NCI-H1694 (cell line): ENCODE measurements at places on chromosomes 5 and 9.

- no peak for DNase-seq
These were observed 322.9 kb downstream of the SLIT3 start for GRCh38 chr5:168978015-168978414.

DNA sequence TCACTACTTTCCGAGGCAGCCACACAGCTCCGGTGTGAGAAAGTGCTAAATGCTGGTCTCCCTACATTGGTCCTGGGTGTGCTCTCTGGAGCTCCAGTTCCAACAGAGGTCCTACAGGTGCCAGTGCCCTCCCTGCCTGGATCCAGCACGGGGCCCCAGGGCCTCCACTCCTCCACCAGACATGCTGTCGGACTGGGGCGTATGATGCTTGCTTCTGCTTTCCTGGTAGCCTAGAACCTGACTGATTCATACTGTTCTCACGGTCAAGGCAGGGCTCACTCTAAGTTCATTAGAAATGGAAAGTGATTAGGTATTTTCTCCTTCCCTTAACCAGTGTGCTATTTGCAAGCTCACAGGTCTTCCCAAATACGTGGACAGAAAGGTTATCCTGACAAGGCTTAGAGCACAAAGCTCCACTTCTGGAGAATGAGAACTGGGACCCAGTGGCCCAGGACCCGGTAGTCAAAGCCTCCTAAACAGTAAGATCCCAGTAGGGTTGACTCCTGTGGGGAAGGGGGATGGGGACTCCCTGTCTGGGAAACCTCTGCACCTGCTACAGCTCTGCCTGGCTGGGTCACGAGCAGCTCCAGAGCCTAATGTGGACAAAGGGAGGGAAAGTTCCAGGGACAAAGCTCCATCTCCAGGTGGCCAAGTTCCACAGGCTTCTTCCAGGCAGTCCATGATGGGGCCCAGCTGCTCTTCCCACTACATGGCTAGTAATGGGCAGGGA lies 98.1 kb downstream of the PAX5 start:
- no peak for DNase-seq

DNA sequence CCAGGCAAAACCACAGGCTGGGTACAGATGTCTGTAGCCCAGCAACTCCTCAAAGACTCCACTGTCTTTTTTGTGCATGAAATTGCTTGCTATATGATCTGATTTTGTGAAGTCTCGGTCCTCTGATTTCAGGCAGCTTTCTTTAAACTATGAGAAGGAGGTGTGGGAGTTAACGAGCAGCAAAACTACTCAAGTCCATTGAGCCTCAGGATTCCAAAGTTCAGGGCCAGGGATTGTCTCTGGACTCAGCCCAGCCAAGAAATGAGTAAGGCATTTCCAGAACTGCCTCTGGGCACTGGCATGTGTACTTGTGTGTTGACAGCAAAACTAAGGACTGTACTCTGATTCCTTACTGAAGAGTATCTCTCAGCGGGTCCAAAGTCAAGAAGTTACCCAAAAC lies 53.4 kb upstream of the GLIS3 start:
- DNase-seq: no peak

DNA sequence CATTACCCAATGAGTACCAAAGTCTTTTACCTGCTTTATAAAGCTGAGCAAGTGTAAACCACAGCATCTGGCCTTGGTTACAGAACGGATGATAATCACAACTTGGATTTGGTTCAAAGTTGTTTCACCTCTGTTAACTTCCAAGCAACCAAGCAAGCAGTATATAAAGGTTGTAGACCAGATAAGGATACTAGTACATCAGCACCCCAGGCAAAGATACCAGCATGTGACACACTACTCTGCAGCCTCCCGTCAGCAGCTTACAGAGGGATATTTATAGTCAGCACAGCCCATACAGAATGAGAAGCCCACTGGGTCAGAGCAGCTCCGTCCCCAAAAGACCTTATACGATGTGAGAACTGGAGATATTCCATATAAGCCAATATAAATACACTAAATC lies 193.3 kb downstream of the SMARCA2 start:
- no peak for DNase-seq

DNA sequence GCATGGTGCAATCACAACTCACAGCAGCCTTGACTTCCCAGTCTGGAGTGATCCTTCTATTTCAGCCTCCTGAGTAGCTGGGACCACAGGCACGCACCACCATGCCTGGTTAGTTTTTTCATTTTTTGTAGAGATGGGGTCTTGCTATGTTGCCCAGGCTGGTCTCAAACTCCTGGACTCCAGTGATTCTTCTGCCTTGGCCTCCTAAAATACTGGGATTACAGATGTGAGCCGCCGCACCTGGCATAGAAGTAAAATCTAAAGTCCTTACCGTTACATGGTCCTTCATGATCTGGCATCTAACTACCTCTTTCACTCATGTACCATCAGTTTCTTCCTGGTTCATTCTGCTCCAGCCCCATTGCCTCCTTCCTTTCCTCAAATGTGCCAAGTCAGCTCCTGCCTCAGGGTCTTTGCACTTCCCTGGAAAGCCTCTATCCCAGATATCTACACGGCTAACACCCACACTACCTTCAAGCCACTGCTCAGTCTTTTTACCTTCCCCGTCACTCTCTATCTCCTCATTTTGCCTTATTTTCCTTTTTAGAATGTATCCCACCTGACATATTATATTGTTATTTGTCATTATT lies 6.9 kb upstream of the RBM27 start:
- DNase-seq: no peak

DNA sequence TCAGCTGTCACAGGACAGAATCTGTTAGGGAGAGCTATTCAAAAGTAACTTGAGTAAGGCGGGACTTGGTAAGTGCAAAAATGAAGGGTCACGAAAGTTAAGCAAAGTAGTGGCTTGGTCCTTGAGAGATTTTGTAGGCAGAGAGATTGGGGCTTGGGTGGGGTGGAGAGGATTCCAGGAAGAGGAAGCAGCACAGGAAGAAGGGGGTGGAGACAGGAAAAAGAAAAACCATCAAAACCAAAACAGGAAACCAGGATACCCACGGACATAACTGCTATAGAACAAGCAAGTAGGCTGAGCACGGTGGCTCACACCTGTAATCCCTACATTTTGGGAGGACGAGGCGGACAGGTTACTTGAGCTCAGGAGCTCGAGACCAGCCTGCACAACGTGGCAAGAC lies 3.7 kb downstream of the ROPN1L start:
- no peak for DNase-seq

GRCh38 chr9:115263371-115264075 lies 145.6 kb upstream of the TNC start:
- no peak for DNase-seq

GRCh38 chr5:76674330-76675066 lies 41.4 kb upstream of the F2R start:
- no peak for DNase-seq

DNA sequence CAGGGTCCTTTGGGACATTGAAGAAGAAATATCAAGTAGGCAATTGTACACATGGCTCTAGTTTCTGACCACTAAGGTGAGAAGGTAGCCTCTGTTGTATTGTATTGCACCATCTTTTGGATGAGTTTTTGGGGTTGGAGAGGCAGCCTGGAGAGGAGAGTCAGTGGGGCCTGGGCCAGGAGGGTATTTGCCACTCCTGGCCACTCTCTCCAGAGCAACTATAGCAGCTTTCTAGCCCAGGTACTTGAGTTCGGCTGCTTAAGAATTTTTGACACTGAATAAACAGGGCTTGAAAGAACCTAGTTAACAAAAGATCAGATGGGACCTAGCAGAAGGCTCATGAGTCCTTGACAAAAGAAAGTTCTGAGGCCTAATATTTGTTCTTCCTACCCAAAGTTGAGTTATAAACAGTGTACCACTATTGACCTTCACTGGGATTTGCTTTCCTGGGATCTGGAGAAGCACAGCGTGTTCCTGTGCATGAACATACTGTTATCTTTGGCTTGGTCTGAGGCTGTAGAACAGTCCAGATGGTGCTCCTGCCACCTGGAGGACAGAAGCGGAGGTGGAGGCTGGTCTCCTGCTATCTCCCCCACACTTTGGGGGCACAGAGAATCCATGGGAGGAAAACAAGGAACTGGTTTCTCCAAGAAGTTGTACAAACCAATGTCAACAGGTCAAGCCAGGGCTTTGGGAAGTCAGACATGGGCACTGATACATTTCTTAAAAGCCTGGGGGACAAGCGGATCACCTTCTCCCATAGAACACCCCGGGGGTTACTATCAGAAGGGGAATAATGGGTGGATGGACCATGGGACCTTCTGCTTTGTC lies 110.4 kb upstream of the LIFR start:
- no peak for DNase-seq

DNA sequence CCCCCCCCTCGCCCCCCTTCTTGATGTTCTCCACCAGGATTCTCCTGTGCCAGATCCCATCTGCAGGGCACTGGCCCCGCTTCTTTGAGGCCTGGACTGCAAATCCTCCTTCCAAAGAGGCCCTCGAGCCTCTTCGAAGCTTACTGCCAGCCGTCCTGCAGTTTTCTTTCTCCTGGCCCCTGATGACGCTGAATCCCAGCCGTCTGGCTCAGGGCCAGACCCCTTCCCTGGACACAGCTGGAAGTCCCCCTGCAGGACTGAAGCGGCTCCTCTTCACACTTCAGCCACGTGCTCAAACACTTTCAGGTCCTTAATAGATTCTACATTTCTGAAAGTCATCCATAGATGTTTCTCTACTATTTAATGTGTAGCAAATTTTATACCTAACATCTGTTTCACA lies 121.5 kb downstream of the EHMT1 start:
- DNase-seq: no peak

DNA sequence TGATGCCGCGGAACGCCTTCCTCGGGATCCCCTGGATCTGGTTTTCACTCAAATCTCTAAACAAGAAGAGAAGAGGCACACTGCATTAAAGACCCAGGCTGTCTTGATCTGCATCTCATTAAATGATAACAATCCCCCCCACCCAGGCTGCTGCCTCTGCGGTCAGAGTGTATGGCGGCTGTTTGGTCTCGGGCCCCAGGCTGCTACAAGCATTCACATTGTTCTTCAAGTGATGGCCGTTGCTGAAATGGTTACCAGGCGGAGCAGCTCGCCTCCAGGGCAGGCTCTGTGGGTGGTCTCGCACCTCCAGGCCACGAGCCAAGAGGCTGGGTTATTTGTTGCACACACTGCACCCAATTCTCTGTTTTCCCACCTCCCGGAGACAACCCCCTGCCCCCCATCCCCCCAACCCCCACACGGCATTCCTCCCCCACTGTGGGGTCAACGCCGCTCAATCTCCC lies 304.1 kb upstream of the PANK3 start:
- DNase-seq: no peak

- no peak for DNase-seq
These were observed 121.8 kb downstream of the XRCC4 start for GRCh38 chr5:83199126-83199525.

DNA sequence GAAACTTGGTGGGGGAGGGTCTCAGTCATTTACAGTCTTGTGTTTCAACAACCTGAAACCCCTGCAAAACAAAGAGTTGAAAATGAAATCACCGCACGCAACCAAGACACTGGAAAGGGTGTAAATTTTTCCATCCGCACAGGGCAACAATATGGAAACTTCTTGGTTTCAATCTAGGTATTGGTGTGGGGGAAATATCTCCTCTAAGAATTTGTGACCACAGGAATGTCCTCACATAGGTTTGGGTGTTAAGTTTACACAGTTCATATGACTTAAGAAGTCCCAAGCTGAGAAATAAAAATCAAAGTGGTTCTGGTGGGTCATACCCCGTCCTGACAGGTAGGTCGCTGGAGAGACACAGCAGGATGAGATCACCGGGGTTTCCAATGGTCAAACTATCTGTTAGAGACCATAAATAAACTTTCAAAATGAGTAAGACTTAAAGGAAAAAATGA lies 51.9 kb upstream of the PIP5K1B start:
- no peak for DNase-seq

DNA sequence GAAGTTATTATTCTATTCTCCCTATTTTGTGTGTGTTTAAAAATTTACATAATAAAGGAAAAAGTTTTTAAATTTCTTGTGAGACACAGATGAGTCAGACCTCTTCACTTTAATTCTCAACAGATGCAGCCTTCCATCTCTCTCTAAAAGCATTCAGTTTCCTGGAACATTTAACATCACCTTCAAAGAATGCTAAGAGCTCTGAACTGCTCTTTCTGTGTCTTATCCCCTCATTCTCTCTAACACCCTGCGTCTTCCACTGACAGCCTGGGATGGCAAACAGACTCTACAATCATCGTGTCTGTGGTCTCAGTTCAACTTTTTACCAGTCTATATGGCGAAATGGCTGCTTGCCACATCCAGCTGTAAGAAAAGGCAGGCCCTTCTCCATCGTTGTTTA lies 173.0 kb downstream of the HINT1 start:
- no peak for DNase-seq

DNA sequence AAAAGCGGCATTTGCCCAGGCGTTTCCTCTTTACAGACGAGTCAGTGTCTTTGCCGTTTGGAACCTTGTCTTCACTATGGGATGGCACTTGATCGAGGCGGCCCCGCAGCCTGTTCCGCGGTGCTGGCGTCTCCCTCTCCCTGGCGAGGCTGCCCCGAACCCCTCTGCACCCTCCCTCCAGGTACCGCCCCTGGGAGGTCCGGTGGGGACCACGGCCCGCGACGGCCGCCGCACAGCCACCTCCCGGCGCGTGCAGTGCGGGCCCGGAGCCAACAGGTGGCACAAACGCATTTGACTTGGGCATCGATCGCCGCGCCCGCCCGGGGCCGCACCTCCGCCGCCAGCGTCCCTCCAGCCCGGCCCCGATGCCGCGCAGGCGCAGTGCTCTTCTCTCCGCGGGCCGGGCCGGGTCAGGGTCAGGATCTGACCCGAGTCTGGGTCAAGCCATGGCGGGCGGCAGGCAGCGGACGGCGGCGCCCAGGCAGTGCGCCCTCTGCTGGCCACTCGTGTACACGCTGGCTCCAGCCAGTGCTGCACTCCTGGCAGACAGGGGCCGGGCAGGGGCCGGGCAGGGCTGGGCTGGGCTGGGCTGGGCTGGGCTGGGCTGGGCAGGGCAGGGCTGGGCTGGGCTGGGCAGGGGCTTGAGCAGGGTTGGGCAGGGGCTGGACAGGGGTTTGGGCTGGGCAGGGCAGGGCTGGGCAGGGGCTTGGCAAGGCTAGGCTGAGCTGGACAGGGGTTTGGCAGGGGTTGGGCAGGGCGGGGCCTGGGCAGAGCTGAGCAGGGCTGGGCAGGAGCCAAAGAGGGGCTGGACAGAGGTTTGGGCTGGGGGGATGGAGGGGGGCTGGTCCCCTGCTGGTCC lies 155.8 kb upstream of the IRX4 start:
- DNase-seq: no peak

- DNase-seq: no peak
These were observed 162.4 kb upstream of the PIK3R1 start for GRCh38 chr5:68053202-68053601.

DNA sequence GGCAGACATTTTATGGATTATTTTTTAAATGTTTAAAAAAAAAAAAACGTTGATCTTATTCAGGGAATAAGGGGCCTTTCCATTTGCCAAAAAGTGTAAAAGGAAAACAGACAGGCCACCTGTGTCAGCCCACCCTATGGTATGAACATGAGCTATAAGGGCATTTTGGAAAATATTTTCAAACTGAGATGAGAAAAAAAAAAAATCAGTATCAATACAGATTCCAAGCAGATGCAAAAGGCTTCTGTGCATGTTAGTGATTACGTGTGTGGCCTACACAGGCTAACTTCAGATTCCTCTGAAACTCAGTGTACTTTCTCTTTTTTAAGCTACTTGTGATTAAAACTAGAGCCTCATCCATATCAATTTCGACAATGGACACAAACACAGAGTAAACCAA lies 189.9 kb downstream of the BNC2 start:
- no peak for DNase-seq

- no peak for DNase-seq
These were observed 568.0 kb upstream of the KLF4 start for GRCh38 chr9:108057421-108058134.

GRCh38 chr9:2043881-2044462 lies 28.8 kb downstream of the SMARCA2 start:
- DNase-seq: no peak

GRCh38 chr5:135135530-135136226 lies 101.7 kb upstream of the PITX1 start:
- no peak for DNase-seq
